ENCODE measurements at places on chromosomes 11 and 22.

- peak; percentile 82 for DNase-seq
Observed at GRCh38 chr11:110000031-110000502, 93.1 kb upstream of the ZC3H12C start.

DNA sequence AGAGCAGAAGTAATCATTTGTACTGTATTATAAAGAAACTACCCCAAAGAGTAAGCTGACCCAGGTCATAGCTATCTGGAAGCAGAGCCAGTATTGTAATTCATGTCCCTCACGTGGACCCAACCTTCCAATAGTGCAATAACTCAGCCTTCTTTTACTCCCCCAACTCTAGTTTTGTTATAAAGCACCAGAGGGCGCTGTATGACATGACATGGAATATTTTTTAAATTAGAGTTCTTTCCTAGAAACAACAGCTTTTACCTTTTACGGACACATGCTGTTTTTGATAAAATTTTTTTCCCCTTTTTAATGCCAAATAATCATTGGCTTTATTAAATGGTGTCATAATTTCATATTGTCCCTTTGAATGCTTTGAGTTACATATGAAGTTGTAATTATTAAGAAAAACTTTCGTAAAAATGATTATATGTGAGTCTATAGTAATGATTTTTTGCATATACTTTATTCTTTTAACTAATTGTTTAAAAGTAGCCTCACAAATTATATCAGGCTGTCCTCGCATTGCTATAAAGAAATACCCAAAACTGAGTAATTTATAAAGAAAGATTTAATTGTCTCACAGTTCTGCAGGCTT lies 76.9 kb downstream of the DKK3 start:
- DNase-seq = peak; percentile 82

DNA sequence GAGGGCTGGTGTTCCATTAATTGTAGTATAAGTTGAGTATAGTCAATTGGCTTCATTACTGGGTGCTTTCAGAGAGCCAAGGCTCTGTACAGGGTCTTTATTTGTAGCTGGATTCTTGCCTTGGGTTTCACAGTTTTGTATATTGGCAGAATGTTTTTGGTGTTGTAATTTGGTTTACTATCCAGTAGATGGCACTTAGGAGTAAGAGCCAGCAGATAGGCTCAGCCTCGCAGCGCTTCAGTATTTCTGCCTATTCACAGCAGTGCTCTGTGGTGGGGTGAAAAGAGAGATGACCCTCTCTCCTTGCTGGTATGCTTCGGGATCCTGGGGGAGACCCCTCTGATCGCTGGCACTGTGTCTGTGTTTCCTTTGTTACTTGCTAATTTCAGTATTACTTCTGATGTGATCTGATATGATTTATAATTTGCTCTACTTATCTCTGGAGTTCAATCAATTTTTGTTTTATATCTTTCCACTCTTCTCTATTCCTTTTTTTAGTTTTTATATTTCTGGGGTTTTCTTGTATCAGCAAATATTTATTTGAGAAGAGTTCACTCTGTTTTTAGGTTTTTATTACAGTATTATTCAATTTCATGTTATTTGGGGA lies 52.2 kb downstream of the ANO5 start:
- DNase-seq = peak; percentile 78

GRCh38 chr11:47213950-47214565 lies 716 bp upstream of the DDB2 start:
- DNase-seq = peak; percentile 98

All from hematopoietic multipotent progenitor cell treated with erythropoietin and hydrocortisone succinate and interleukin-3 and kit ligand, for 4 days (in vitro differentiated cells).